ENCODE measurements at places on chromosomes 6 and 20.

GRCh38 chr6:9710574-9710973 lies 704.3 kb downstream of the TFAP2A start:
- DNase-seq: no peak

DNA sequence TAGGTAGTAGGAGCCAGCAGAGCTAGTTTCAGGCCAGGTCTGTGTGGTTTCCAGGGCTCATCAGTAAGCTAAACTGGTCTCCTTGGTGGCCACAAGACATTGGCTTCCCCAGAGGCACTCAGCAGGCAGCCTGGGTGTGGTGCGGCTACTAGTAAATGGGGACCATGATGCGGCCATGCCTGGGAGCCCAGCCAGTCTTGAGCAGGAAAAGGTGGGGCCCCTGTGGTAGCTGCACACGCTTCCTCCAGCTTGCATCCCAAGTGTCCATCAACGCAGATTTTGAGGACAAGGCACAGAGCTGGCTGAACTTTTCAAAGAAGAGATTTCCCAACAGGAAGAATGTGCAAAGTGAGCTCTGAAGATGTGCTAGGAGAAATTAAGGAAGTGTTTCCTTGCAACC lies 107.4 kb upstream of the NAA20 start:
- no peak for DNase-seq

GRCh38 chr6:46676604-46677313 lies 10.9 kb upstream of the TDRD6 start:
- no peak for DNase-seq

- no peak for DNase-seq
Measured at GRCh38 chr6:39495640-39496039, 173.1 kb upstream of the KCNK16 start.

GRCh38 chr6:8027965-8028651 lies 36.1 kb downstream of the BLOC1S5 start:
- no peak for DNase-seq

DNA sequence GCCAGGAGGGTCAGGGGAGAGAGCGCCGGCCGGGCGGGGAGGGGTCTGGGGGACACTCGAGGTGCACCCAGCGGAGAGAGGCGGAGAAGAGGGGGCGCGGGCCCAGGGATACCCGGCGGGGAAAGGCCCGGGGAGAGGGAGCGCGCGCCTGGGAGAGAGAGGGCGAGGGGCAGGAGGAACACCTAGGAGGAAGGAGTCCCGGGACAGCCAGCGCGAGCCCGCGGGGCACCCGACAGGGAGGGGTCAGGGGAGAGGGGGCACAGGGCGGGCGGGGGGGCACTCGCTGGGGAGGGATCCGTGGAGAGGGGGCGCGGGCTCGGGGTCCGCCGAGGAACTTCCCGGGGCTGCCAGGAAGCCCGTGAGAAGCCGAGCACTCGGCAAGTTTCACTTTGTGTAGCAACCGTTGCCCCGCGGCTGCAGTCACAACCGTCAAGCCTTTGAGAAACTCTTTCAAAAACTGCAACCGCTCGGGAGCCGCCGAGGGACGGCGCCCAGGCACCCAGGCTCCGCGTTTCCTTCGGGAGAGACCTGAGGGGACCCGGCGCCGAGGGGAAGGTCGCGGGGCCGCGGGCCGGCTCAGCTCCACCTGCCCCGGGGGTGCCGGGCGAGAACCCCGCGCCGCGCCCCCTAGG lies 471 bp downstream of the EZR start:
- DNase-seq: peak; percentile 66

- no peak for DNase-seq
Measured at GRCh38 chr20:10655720-10656669, 17.8 kb downstream of the JAG1 start.

GRCh38 chr6:108080010-108080780 lies 5.7 kb upstream of the OSTM1 start:
- no peak for DNase-seq

GRCh38 chr6:358432-358831 lies 33.1 kb upstream of the IRF4 start:
- no peak for DNase-seq

DNA sequence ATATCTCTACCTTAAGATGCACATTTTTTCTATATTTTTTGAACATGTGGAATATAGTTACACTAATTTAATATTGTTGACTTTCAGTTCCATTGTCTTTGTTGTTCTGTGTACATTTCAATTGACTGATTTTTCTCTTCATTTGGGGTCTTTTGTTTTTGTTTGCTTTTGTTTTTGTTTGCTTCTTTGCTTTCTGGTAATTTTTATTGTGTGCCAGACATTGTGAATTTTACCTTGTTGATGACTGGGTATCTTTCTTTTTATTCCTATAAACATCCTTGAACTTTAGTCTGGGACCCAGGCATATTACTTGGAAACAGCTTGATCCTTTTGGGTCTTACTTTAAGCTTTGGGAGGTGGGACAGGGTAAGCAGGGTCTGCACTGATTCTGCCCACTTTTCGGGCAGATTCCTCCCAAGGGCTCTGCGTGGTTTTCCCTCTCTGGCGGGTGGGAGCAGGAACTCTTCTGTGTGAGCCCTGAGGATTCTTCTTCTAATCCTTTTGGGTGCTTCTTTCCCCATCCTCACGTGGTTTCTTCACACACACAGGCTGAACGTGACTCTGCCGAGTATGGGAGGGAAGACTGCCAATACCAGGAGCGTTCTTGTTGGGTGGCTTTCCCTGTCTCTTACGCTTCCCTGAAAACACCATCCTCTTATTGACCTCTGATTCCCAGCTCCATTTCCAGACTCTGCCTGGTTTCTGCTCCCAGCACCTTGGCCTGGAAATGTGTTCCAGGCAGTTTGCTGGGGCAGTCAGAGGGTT lies 200.5 kb downstream of the ARID1B start:
- peak; percentile 64 for DNase-seq

GRCh38 chr6:122399055-122399347 lies 451 bp upstream of the HSF2 start:
- DNase-seq: no peak

GRCh38 chr20:61719691-61720347 lies 345.9 kb downstream of the TAF4 start:
- no peak for DNase-seq

DNA sequence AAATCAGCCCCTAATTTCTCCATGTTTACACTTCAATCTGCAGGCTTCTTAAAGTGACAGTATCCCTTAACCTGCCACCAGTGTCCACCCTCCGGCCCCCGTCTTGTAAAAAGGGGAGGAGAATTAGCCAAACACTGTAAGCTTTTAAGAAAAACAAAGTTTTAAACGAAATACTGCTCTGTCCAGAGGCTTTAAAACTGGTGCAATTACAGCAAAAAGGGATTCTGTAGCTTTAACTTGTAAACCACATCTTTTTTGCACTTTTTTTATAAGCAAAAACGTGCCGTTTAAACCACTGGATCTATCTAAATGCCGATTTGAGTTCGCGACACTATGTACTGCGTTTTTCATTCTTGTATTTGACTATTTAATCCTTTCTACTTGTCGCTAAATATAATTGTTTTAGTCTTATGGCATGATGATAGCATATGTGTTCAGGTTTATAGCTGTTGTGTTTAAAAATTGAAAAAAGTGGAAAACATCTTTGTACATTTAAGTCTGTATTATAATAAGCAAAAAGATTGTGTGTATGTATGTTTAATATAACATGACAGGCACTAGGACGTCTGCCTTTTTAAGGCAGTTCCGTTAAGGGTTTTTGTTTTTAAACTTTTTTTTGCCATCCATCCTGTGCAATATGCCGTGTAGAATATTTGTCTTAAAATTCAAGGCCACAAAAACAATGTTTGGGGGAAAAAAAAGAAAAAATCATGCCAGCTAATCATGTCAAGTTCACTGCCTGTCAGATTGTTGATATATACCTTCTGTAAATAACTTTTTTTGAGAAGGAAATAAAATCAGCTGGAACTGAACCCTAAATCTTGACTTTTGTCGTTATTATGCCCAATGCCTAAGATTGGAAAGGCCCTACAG lies 4.5 kb downstream of the SOX4 start:
- DNase-seq: no peak

DNA sequence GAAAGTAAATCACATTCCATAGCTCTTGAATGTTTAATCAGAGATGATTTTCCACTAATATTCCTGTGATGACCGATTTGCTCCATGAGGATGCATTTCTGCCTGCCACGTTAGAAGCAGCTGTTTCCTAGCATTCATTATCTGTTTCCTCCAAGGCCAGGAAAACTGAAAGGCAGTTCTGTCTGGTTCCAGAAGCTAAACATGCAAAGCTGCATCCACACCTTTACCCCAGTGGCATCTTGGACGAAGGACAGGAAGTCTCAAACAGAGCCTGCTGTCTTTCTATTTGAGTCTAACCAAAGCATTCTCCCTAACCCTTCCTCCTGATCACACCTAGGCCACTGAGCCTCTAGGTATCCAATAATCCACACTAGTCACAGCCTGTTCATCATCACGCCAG lies 27.6 kb downstream of the CNKSR3 start:
- no peak for DNase-seq

DNA sequence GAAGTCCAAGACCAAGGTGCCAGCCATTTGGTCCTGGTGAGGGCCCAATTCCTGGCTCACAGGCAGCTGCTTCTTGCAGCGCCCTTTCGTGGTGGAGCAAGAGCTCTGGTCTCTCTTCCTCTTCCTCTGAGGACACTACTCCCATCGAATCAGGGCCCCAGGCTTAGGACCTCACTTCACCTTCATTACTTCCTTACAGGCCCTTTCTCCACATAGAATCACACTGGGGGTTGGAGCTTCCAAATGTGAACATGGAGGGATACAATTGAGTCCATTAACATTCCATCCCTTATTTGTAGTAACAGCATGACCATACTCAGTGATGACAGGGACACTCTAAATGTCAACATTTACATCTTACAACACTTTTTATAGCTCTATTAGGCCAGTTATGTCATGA lies 2.3 kb downstream of the RAMACL start:
- DNase-seq: no peak

DNA sequence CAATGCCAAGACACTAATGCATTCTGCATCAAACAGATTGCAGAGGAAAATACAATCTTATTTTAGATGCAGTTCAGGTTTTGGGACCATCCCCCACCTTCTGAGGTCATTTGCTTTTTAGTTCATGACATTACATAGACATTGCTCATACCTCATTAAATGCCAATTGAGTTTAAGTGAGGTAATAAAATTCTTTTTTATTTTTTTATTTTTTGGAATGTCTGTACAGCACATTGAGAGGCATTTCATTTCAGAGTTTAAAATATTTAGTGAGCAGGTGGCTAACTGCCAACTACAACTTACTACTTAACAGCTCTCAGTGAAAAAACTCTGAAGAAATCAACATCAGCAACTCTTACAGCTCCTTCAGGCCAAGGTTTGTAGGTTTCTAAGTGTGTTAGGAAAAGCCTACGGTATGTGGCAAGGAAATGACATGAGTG lies 482.2 kb upstream of the RNF217 start:
- DNase-seq: no peak

- DNase-seq: no peak
Measured at GRCh38 chr20:61662226-61662967, 403.3 kb downstream of the TAF4 start.

DNA sequence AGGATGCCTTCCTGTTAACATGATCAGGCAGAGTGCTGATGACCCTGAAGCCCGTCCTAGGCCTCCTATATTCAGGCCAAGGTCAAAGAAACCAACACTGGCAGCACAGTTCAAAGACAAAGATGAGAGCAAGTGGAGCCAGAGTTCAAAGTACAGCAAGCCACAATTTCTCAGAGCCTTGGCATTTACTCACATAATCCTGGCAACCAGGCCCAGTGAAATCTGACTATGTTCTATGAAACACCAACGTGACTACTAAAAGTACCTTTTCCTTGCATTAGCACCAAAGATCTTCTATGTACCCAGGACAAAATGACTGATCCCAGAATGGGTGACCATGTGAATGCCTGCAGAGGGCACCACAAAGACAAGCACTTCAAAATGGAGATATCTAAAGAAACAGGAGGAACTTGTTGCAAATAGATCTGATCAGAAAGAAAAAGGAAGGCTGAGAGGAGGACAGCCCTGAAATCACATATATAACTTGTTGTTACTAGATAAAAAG lies 3.9 kb downstream of the NFS1 start:
- no peak for DNase-seq

- DNase-seq: peak; percentile 85
Measured at GRCh38 chr6:108133594-108134179, 32.1 kb upstream of the NR2E1 start.

GRCh38 chr6:110549277-110549676 lies 72.9 kb upstream of the SLC22A16 start:
- DNase-seq: no peak

- no peak for DNase-seq
Measured at GRCh38 chr20:57513199-57513598, 11.7 kb downstream of the CTCFL start.

GRCh38 chr20:46712056-46712636 lies 2.7 kb downstream of the SLC2A10 start:
- no peak for DNase-seq

- DNase-seq: no peak
Measured at GRCh38 chr20:23072892-23073586, 13.1 kb downstream of the CD93 start.

DNA sequence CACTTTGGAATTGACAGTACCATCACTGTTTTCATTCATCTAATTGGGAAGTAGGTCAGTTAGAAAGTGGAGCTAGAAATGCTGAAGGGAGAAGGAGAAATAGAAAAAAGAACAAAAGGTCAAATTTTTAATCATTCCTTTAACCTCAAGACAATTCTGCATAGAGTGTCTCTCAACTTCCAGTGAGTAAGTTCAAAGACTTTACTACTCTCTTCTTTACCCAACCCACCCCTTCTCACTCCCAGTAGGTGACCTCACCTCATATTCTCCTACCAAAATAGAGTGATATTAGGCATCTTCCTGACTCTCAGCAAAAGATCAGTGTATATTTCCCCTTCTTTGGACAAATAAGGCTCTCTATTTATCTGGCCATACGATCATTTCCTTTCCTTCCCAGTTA lies 340.0 kb upstream of the JAG1 start:
- no peak for DNase-seq

GRCh38 chr6:119587537-119587936 lies 238.0 kb upstream of the MAN1A1 start:
- no peak for DNase-seq

GRCh38 chr20:9285617-9286016 lies 216.7 kb downstream of the PLCB4 start:
- DNase-seq: no peak

DNA sequence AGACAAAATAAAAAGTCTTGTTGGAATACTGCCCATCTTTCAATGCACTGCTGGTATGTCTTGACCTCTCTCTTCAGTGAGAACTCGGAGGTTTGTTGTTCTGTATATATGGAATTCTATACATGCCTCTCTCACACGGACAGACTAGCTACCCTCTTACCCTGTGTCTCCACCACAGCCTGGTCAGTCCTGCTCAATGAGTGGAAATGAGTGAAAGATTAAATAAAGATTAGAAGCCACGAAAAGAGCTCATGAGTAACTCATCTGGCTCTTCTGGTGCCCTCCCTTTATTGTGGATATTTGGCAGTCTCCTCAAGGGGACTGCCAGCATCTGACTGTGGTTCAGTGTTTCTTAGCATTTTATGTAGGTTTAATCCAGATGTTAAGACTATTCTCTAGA lies 262.8 kb upstream of the MAP3K7 start:
- no peak for DNase-seq
